ENCODE measurements at places on chromosomes 7 and 10. TPM values are rescaled to one million over a fixed set of nuclear protein-coding genes. Genes with fewer than 3 reads are reported as not detected.

EGR2 gene
- 5.9 TPM for total RNA-seq

DNA sequence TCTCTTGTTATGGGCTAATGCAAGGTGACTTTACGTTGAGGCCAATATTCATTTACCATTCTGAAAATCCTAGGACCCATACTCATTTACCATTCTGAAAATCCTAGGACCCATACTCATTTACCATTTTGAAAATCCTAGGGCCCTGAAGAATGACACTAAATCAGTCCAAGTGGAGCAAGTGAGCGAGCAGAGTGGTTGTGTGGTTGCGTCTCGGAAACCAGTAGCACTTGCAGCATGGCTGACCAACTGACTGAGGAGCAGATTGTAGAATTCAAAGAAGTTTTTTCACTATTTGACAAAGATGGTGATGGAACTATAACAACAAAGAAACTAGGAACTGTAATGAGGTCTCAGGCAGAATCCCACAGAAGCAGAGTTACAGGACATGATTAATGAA, 6.9 kb downstream of the SAR1A start:
- no peaks in the 10 kb centered on the region for H3K4me1 ChIP-seq
- DNase-seq, result no peak
- peaks cover 28% of the 10 kb centered on the region for H3K36me3 ChIP-seq
- H3K4me3 ChIP-seq, result no peak overlapping the region

- H3K4me1 ChIP-seq, result no peaks in the 10 kb centered on the region
- no peak for DNase-seq
- H3K27ac ChIP-seq, result no peak overlapping the region
- H3K36me3 ChIP-seq, result no peaks in the 10 kb centered on the region
- H3K27me3 ChIP-seq, result no peaks in the 10 kb centered on the region
Measured at GRCh38 chr7:17126413-17127268, 171.8 kb upstream of the AHR start.

DNA sequence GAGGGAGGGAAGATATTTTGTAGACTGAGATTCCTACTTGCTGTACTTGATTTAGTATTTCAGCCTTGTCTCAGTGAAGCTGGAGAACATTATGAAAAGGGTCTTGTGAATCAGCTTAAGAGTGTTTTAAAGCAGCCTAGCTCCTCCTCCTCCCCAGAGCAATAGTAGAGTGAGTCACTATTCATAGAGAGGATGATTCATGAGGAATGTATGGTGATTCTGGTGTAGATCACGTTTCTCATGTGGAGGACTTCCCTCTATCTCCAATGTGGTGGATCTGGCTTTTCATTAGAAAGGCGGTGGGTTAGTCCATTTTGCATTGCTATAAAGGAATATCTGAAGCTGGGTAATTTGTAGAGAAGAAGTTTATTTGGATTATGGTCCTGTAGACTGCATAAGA, 340.1 kb upstream of the CHRM2 start:
- no peaks in the 10 kb centered on the region for H3K4me1 ChIP-seq
- H3K36me3 ChIP-seq, result no peaks in the 10 kb centered on the region
- H3K4me3 ChIP-seq, result no peak overlapping the region
- DNase-seq, result no peak
- no peaks in the 10 kb centered on the region for H3K27me3 ChIP-seq
- no peak overlapping the region for H3K27ac ChIP-seq

GRCh38 chr7:133568544-133568943, 315.7 kb downstream of the EXOC4 start:
- H3K4me3 ChIP-seq, result no peak overlapping the region
- no peaks in the 10 kb centered on the region for H3K4me1 ChIP-seq
- DNase-seq, result no peak
- no peaks in the 10 kb centered on the region for H3K27me3 ChIP-seq

DNA sequence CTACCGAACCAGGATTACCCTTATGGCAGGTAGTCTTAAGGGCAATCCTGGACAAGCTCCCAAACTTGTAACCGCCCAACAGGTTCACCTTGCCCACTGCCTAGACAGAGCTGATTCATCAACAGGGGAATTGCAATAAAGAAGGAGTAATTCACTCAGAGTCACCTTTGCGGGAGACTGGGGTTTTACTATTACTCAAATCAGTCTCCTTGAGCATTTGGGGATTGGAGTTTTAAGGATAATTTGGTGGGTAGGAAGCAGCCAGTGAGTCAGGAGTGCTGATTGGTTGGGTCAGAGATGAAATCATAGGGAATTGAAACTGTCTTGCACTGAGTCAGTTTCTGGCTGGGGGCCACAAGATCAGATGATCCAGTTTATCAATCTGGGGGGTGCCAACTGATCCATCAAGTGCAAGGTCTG, 25.3 kb downstream of the HK1 start:
- no peaks in the 10 kb centered on the region for H3K36me3 ChIP-seq
- no peak for DNase-seq
- no peaks in the 10 kb centered on the region for H3K4me1 ChIP-seq
- no peak overlapping the region for H3K27ac ChIP-seq
- H3K4me3 ChIP-seq, result no peak overlapping the region

GRCh38 chr10:130371156-130371555, 235.0 kb downstream of the GLRX3 start:
- H3K27me3 ChIP-seq, result no peaks in the 10 kb centered on the region
- no peak for DNase-seq
- no peaks in the 10 kb centered on the region for H3K4me1 ChIP-seq

GRCh38 chr10:30996481-30997005, 35.1 kb downstream of the ZNF438 start:
- no peaks in the 10 kb centered on the region for H3K27me3 ChIP-seq
- no peaks in the 10 kb centered on the region for H3K36me3 ChIP-seq
- peaks cover 32% of the 10 kb centered on the region for H3K4me1 ChIP-seq
- H3K27ac ChIP-seq, result no peak overlapping the region
- no peak overlapping the region for H3K4me3 ChIP-seq

Measured in right atrium auricular region (tissue), 2 donors.